ENCODE measurements at places on chromosomes 16 and 17.

DNA sequence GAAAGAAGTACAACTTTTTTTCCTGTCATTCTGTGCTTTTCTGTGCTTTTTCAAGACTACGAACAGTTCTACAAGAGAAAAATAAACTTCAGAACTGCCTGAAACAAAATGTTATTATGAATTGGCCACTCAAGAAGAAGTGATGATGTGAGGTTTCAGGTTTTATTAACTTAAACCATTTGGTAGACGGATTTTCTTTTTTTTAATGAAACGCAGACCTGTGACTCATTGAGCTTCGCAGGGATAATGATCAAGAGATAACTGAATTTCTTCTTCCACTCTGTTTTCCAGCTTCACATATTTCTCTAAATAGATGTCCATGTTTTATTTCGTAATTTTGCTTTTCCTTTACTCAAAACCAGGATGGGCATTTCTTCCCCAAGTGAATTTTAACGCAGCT, 32.7 kb downstream of the AIPL1 start:
- DNase-seq: no peak

DNA sequence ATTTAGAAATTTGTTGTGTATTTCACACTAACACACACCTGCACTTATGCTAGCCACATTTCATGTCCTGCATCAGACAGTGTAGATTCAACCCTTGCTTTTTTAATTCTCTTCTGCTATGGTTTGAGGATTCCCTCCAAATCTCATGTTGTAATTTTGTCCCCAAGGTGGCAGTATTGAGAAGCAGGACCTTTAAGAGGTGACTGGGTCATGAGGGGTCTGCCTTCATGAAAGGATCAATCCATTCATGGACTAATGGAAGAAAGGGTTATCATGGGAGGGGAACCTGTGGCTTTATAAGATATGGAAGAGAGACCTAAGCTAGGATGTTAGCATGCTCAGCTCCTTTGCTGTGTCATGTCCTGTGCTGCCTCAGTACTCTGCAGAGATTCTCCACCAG, 1032.2 kb downstream of the CDH11 start:
- no peak for DNase-seq

GRCh38 chr16:30535106-30535776, 583 bp upstream of the ZNF747 start:
- no peak for DNase-seq

GRCh38 chr16:59170099-59170712, 436.1 kb upstream of the GOT2 start:
- no peak for DNase-seq

- no peak for DNase-seq
Measured at GRCh38 chr16:71426069-71426879, 15.6 kb downstream of the TLE7 start.

DNA sequence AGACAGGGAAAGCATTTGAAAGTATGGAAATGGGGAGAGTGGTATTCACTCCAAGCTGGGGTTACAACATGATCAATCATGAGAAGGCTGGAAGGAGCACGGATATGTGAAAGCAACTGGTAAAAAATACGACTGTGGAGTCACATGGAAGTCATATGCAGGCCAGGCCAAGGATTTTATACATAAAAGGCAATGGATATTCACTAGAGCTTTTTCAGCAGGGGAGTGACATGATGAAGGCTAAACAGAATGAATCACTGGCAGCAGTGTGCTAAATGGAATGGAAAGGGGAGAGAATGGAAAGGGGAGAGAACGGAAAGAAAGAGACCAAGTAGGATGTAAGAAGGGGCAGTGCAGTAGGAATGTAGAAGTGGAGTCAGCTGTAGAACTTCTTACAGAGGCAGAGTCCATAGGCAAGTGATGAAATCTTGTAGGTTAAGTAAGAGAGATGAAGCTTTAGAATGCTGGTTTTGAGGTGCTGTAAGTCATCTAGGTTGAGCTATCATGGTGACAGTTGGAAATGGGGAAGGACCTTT, 13.0 kb upstream of the NETO2 start:
- no peak for DNase-seq

DNA sequence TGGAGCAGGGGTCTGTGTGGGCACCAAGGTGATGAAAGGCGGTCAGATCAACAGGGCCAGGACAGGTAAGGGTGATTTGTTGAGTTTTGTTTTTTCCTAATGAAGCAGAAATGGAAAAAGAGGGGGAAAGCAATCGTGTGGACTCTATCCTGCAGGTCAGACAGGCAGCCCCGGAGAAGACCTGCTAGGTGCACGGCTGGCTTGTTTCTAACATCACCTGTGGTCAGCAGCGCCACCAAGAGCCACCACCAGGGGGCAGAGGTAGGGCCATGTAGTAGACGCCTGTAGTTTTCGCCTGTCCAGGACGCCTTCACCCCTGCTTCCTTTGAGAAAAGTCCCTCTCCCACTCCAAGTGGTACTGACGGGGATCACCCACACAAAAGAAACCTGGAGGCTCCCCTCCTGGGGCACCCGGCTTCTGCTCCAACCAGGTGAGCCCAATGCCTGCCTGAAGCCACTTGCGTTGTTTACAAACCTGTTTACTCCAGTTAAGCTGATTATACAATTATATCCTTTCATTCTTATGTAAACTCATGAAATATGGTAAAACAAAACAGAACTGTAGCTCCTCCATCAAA, 54.2 kb upstream of the SEC14L1 start:
- peak; percentile 45 for DNase-seq

DNA sequence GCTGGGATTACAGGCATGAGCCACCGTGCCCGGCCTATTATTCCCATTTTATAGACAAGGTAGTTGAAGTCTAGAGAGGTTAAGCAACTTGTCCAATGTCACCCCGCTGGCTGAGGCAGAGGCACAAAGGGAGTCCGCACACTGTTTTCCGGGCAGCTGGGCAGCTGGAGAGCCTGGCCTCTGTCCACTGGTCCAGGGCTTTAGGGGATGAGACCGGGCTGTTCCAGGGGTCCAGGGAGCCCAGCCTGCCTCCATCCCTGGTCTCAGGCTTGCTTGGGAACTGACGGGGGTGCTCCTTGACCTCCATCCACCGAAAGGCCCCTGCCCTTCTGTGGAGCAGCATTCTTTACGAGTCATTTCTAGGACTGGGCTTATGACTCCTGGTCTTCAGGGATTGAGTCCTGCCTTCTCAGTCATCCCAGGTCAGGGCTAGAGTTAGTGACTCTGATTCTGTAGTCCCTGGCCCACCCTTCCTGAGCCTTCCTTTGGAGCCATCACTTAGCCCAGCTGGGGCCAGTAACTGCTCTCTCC, 37.5 kb downstream of the SOCS3 start:
- no peak for DNase-seq

- no peak for DNase-seq
Measured at GRCh38 chr16:88921591-88921990, 55.1 kb upstream of the PABPN1L start.

GRCh38 chr17:45851873-45852272, 7.2 kb downstream of the SPPL2C start:
- DNase-seq: no peak

- no peak for DNase-seq
Measured at GRCh38 chr16:27232061-27232900, 29.0 kb downstream of the KDM8 start.

- no peak for DNase-seq
Measured at GRCh38 chr17:68849673-68850610, 105.2 kb downstream of the ABCA8 start.

DNA sequence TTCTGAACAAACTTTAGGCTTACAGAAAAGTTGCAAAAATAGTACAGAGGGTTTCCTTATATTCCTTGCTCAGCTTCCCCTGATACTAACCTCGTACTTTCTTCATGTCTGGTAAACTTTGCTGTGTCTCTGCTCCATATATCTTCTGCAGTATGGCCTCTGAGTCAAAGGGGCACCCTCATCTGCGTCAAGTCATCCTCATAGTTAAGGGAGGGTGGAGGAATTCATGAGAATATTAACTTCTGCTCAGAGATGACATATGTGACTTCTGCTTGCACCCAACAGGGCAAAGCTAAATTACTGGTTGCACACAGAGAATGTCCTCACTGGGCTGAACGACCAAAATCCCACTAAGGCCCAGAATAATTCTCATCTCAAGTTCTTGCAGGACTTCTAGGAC, 4.3 kb upstream of the CCL7 start:
- no peak for DNase-seq

GRCh38 chr17:13306310-13306962, 288.6 kb upstream of the ELAC2 start:
- no peak for DNase-seq

- DNase-seq: no peak
Measured at GRCh38 chr16:1651974-1652312, 26.1 kb upstream of the JPT2 start.

GRCh38 chr17:45091778-45092425, 30.8 kb downstream of the NMT1 start:
- DNase-seq: no peak

DNA sequence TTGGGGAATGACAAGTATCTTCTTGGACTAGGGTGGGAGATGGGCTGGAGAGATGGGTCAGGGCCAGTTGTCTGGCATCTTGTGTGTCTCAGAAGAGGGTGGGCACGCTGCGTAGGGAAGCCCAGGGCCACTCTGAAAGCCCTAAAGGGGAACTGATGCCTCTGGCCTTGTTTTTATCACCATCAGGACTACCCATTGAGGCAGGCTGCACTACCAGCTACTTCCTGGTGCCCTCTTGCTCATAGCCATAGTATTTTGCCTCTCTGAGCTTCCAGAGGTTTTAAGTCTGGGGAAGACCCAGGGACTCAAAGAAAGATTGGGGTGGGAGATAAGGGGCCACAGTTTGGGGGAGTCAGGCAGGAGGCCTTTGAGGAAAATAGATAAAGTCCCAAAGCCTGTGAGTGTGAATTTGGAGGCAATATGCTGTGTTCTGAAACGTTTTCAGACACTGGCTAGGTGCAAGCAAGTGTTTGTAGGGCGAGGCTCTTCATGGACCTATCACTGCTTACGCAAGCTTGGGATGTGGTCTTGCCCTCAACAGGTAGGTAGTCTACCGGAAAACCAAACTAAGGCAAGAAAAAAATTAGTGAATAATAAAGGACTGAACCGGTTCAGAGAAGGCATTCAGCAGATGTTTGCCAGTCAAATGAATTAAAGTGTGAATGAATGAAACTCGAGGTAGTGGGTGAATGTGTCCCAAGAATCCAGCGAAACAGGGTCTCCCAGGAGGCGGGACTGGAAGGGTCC, 688 bp upstream of the ITGB3 start:
- no peak for DNase-seq

DNA sequence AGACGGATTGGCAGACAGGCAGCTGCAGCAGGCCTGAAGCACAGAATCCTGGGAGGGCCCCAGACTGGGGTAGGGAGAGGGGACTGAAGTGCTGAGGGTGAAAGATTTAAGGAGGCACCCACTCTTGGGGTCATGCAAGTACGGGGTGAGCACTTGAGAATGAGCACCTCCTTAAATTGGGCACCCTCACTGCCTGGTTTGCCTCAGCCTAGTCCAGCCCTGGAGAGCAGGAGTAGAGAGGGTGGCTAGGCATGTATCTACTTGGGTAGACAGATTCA, 154.1 kb upstream of the CDC42EP4 start:
- no peak for DNase-seq

- DNase-seq: no peak
Measured at GRCh38 chr17:37744633-37744927, 279 bp downstream of the HNF1B start.

DNA sequence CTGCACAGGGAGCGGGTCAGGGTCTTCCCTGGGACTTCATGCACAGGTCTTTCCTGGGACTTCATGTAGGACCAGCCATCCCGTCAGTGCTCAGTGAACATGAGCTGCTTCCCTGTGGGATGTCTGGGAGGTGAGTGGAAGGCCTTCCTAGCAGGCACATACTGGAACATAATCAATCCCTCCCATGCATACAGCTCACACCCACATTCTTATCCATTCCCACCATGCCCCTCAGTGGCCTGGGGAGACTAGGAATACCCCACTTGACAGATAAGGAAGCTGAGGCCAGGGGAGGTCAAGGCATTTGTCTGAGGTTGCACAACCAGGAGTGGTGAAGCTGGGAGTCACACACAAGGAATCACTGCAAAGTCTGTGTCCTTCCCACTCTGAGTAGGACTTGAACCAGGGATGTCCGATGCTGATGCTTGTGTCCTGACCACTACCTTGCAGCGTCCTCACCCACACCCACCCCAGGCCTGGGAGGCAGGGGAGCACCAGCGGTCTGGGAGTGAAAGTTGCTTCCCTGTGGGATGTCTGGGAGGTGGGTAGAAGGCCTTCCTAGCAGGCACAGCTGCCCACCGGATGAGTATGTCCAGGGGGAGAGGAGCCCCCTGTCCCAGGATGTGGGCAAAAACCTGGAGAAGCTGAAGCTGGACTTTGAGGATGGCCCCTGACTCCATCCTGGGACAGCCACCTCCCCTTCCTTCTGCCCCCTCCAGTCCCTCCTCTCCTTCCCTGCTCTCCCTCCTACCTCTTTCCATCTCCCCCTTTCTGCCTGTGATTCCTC, 1.0 kb upstream of the NLRC5 start:
- no peak for DNase-seq

DNA sequence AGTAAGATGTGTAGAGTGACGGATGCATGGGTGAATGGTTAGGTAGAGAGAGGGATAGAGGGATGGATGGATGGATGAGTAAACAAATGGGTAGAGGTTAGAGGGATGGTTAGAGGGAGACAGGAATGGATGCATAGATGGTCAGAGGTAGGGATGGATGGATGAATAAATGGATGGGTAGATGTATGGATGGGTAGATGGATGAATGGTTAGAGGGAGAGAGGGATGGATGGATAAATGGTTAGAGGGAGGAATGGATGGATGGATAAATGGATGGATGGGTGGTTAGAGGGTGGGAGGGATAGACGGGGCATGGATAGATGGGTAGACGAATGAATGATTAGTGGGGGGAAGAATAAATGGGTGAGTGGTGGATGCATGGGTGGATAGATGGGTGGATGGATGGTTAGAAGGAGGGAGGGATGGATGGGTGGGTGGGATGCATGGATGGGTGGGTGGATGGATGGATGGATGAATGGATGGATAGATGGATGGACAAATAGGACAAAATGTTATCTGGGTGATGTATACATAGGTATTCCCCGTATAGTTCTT, 29.2 kb upstream of the SNN start:
- no peak for DNase-seq

GRCh38 chr16:51967646-51968045, 579.3 kb downstream of the TOX3 start:
- DNase-seq: no peak

GRCh38 chr17:78434455-78435329, 56.2 kb downstream of the PGS1 start:
- no peak for DNase-seq

- no peak for DNase-seq
Measured at GRCh38 chr17:16091773-16092172, 92.1 kb downstream of the TTC19 start.
